ENCODE measurements at places on chromosomes 3 and 15. TPM values are rescaled to one million over a fixed set of nuclear protein-coding genes. Genes with fewer than 3 reads are reported as not detected.

DNA sequence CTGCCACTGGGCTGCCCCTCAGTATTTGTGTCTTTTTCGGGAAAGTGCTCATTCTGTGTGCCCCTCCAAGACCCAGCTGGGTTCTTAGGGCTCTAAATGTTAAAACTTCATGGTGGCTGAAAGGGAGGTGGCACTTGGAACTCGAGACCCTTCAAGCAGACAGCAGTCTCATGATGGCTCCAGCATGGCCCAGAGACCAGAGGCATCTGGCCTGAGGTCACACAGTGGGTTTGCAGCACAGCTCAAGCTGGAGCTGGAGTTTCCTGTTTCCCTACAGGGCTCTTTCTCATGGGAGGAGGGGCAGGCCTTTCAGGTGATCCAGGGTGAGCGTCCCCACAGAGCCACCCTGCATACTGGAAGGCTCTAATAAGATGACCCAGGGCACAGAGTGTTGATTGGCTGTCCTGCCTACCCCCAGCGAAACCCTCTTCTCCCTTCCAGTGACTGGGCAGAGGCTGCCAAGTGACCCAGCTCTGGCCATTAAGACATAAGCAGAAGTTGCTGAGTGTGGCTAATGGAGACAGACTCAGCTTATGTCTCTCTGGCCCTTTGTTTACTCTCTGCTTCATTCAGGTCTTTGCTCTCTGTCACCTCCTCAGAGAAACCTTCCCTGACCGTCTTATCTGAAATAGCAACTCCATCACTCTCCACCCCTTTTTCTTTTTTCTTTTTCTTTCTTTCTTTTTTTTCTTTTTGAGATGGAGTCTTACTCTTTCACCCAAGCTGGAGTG, 166.6 kb upstream of the SMAD3 start:
- no peak for DNase-seq

DNA sequence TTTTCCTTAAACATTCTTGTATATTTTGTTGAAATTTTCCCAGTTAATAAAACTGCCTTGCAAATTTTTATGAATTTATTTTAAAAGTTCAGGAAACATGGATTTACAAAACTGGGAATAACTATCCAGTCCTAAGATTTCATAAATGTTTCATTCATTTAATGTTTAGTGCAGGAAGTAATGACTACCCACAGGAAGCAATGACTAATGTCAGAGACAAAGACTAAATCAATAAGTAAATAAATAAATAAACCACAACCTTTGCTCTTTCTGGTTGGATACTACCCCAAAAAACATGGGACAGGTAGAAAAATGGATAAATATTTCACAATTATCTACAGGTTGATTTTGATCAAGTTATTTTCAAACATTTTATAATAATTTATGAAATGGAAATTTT, 48.8 kb upstream of the TMCO5A start:
- DNase-seq, result no peak

DNA sequence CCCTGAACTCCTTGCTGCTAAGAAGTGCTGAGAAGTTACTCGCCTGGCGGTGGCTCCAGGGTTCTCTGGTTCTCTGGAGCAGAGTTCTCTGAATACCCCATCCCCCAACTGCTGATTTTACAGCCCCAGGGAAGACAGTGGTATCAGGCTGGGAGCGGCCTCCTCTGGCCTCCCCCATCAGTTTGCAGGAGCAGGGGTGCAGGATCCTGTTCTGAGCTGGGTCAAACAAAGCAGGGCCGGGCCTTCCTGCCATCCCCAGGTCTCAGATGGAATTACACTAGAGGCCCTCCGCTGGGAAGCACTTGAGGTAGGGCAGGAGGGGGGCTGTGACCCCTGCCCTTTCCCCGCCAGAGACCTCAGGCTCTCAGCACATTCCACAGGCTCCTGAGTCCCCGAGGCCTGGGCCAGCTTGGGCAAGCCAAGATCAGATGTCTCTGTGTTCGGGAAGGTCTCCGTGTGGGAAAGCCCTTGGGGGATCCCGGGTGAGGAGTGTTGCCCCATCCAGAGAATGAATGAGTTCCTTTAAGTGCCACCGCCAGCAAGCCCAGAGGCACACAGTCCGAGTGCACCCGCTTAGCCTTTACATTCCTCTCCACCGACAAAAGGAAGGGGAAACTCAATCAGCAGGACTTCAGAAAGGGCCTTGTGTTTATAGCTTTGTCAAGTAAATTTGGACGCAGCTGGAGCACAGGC, 149.9 kb downstream of the LRRK1 start:
- peak; percentile 63 for DNase-seq

DNA sequence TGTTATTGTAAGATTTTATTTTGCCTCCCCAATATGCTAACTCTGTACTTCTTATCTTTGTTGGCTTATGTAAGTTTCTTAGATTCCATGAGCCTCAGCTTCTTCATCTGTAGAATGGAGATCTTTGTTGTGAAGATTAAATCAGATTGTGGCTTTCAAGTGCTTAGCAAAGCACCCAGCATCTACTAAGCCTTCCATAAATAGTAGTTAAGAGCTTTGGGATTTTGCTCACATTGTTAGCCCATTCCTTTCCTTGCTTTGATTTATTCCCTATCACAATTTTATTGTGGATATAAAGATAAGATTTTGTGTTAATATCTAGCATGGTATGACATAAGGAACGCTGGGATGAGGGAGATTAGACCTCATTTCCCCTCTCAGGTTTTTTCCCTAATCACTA, 501.4 kb downstream of the PYDC2 start:
- no peak for DNase-seq

GRCh38 chr3:14798231-14798630, 20.5 kb upstream of the FGD5 start:
- no peak for DNase-seq

The TSEN2 gene
- total RNA-seq, result 26.5 TPM

The ESYT3 gene
- total RNA-seq, result 0.44 TPM

The FHIT gene
- total RNA-seq, result 5.2 TPM

All from neural crest cell (in vitro differentiated cells).